ENCODE measurements at places on chromosomes 3 and 15. TPM values are rescaled to one million over a fixed set of nuclear protein-coding genes. Genes with fewer than 3 reads are reported as not detected.

DNA sequence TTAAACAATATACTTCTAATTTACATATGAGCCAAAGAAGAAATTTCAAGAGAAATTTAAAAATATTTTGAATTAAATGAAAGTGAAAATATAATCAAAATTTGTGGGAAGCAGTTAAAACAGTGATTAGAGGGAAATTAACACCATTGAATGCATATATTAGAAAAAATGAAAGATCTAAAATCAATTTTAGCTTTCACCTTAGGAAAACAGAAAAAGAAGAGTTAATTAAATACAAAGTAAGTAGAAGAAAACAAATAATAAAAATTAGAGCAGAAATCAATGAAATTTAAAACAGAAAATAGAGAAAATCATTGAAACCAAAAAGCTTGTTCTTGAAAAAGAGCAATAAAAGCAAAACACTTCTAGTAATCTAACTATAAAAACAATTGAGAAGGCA, 38.6 kb upstream of the AP3B2 start:
- H3K4me1 ChIP-seq = peaks cover 29% of the 10 kb centered on the region
- peaks cover 7% of the 10 kb centered on the region for H3K36me3 ChIP-seq
- DNase-seq = no peak
- H3K4me3 ChIP-seq = no peak overlapping the region

GRCh38 chr3:56131974-56132590, 336.2 kb downstream of the ERC2 start:
- no peak overlapping the region for H3K4me3 ChIP-seq
- H3K36me3 ChIP-seq = no peaks in the 10 kb centered on the region
- no peaks in the 10 kb centered on the region for H3K4me1 ChIP-seq
- H3K27me3 ChIP-seq = no peaks in the 10 kb centered on the region
- no peak for DNase-seq

GRCh38 chr15:56390739-56391267, 25.6 kb downstream of the TEX9 start:
- H3K4me3 ChIP-seq = no peak overlapping the region
- no peaks in the 10 kb centered on the region for H3K27me3 ChIP-seq
- no peaks in the 10 kb centered on the region for H3K4me1 ChIP-seq
- H3K36me3 ChIP-seq = 0 out of 2 replicates have a peak, but pooled peaks cover 3% of the 10 kb centered on the region

GRCh38 chr3:151393941-151394340, 9.4 kb upstream of the P2RY12 start:
- H3K4me1 ChIP-seq = peaks cover 71% of the 10 kb centered on the region
- no peak overlapping the region for H3K4me3 ChIP-seq
- no peaks in the 10 kb centered on the region for H3K27me3 ChIP-seq
- no peak for DNase-seq
- peak overlapping the region; percentile 44 for H3K27ac ChIP-seq
- H3K36me3 ChIP-seq = no peaks in the 10 kb centered on the region

GRCh38 chr3:49606427-49606826, 52.1 kb downstream of the BSN start:
- no peaks in the 10 kb centered on the region for H3K4me1 ChIP-seq
- no peak overlapping the region for H3K4me3 ChIP-seq
- no peaks in the 10 kb centered on the region for H3K36me3 ChIP-seq
- H3K27me3 ChIP-seq = no peaks in the 10 kb centered on the region
- no peak overlapping the region for H3K27ac ChIP-seq

DNA sequence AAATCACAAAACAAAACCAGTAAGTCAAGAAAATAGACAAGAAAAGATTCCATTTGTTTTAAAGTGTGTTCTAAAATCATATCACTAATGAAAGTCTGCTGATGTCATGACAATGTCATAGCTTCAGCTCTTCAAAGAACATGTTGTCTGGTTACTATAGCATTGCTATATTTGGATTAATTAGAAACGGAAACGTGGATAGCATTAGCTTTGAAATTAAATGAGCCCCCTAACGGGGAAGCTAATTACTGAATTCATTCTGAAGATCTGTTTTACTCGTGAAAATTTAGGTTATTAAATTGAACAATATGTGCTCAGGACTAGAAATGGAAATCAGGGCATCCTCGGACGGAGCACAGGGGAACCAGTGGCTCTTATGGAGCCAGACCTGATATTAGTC, 316.7 kb upstream of the AGTR1 start:
- H3K4me3 ChIP-seq = no peak overlapping the region
- no peaks in the 10 kb centered on the region for H3K36me3 ChIP-seq
- no peak overlapping the region for H3K27ac ChIP-seq
- no peak for DNase-seq
- H3K4me1 ChIP-seq = no peaks in the 10 kb centered on the region

- no peak overlapping the region for H3K4me3 ChIP-seq
- no peaks in the 10 kb centered on the region for H3K27me3 ChIP-seq
- no peaks in the 10 kb centered on the region for H3K36me3 ChIP-seq
- no peaks in the 10 kb centered on the region for H3K4me1 ChIP-seq
Observed at GRCh38 chr3:76941376-76941775, 98.5 kb upstream of the ROBO2 start.

GRCh38 chr3:75978686-75979085, 193.3 kb upstream of the ZNF717 start:
- no peak overlapping the region for H3K27ac ChIP-seq
- H3K36me3 ChIP-seq = no peaks in the 10 kb centered on the region
- DNase-seq = no peak
- no peaks in the 10 kb centered on the region for H3K27me3 ChIP-seq
- H3K4me1 ChIP-seq = no peaks in the 10 kb centered on the region

DNA sequence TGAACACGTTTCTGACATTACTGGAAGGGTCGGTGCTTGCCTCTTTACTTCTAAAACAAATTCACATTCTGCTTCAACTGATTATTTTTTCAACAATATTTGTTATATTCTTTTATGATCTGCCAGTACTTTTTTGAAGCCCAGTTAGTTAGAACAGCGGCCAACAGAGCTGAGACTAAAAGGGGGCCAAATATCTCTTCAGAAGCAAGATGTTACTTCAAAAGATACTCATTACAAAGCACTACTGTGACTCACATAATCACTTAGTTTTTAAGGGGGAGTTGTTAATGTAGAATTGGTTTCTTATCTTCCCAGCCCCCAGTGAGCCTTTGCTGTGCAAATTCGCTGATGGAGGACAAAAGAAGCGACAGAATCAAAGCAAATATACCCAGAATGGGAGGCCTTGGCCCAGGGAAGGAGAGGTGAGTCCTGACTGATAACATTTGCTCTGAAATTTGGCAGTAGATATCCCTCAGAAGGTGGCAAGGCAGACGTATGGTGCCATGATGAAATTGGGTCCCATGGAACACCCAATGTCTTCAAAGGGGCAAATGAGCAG, 587.8 kb downstream of the RBMS3 start:
- no peaks in the 10 kb centered on the region for H3K27me3 ChIP-seq
- H3K36me3 ChIP-seq = no peaks in the 10 kb centered on the region
- DNase-seq = no peak
- H3K4me1 ChIP-seq = no peaks in the 10 kb centered on the region

DNA sequence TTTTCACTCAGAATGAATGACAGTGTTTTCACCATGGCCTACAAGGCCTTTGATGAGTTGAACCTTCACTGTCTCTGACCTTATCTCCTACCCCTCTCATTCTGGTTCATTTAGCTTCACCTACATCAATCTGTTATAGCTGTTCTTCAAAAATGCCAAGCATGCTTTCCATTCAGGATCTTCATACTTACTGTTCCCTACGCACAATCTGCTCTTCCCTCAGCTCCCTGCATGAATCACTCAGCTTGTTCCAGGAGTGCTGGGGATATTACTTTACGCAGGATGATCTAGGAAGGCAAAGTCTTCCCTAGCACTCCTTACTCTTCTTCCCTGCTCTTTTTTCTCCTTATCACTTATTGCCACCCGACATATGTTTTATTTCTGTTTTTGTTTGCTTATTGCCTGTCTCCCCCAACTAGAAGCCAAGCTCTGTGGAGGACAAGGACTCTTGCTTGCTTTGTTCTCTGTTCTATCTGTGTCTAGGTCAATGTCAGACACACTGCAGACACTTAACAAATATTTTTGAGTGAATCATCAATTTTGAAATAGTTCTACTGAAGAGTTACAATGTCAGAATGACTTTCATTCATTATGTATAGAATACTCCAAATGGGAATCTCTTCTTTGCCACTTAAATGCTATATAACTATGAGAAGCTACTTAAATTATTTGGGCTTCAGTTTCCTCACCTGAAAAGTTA, 238.3 kb upstream of the FEZF2 start:
- H3K27me3 ChIP-seq = no peaks in the 10 kb centered on the region
- H3K27ac ChIP-seq = no peak overlapping the region
- H3K36me3 ChIP-seq = no peaks in the 10 kb centered on the region
- no peak overlapping the region for H3K4me3 ChIP-seq

GRCh38 chr3:116899253-116899652, 189.7 kb downstream of the TUSC7 start:
- no peaks in the 10 kb centered on the region for H3K36me3 ChIP-seq
- no peaks in the 10 kb centered on the region for H3K4me1 ChIP-seq
- DNase-seq = no peak
- no peaks in the 10 kb centered on the region for H3K27me3 ChIP-seq

GRCh38 chr3:1082108-1082507, 10.7 kb upstream of the CNTN6 start:
- no peaks in the 10 kb centered on the region for H3K4me1 ChIP-seq
- no peak overlapping the region for H3K4me3 ChIP-seq
- peak; percentile 64 for DNase-seq

- no peaks in the 10 kb centered on the region for H3K27me3 ChIP-seq
- H3K4me1 ChIP-seq = no peaks in the 10 kb centered on the region
- no peaks in the 10 kb centered on the region for H3K36me3 ChIP-seq
- H3K4me3 ChIP-seq = no peak overlapping the region
- DNase-seq = no peak
Observed at GRCh38 chr3:181558870-181559269, 152.9 kb upstream of the SOX2 start.

DNA sequence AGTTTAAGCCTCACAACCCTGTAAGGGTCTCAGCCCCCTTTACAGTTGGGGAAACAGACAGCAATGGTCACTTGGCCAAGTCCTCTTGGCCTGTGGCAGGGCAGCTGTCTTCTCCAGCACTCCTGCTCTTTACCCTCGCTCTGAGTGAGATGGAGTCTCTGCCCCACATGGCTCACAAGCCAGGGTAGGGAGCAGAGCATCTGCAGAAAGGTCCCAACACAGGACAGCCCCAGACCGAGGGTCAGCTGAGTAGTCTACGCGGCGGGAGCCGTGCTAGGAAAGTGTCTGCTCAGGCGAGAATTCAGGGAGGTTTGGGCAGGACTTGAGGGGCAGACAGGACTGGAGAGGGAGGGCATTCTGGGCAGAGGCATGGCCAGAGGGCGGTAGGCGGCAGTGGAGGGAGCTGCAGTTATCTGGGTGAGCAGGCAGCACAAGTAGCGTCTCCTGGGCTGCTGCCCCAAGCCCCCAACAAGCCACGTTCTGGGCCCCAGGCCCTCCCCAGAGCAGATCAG, 18.3 kb upstream of the LAMP3 start:
- H3K27ac ChIP-seq = no peak overlapping the region
- H3K4me1 ChIP-seq = peaks cover 78% of the 10 kb centered on the region
- no peak for DNase-seq
- no peaks in the 10 kb centered on the region for H3K36me3 ChIP-seq

DNA sequence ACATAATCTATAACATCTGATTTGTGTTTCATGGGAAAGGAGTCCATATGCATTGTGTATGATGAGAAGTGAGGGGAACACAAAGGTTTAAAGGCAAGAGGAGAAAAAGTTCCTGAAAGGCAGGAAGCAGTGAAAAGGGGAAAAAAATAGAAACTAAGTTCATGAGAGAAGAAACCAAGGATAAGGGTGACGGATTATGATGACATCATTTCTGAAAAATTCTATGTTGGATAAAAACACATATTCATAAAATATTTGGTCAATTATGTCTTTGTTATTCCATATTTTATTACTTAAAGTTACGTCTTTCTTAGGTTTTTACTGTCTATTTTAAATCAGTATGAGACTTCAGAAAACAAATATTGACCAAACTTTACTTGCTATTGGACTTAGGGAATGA, 48.6 kb upstream of the CP start:
- H3K4me3 ChIP-seq = no peak overlapping the region
- no peaks in the 10 kb centered on the region for H3K27me3 ChIP-seq
- peaks cover 13% of the 10 kb centered on the region for H3K4me1 ChIP-seq
- no peaks in the 10 kb centered on the region for H3K36me3 ChIP-seq
- DNase-seq = no peak

GRCh38 chr3:55013145-55013925, 85.5 kb upstream of the LRTM1 start:
- H3K36me3 ChIP-seq = no peaks in the 10 kb centered on the region
- DNase-seq = no peak
- H3K27ac ChIP-seq = no peak overlapping the region
- no peak overlapping the region for H3K4me3 ChIP-seq

- peak overlapping the region; percentile 53 for H3K27ac ChIP-seq
- H3K36me3 ChIP-seq = peaks cover 18% of the 10 kb centered on the region
- no peak for DNase-seq
- no peak overlapping the region for H3K4me3 ChIP-seq
- no peaks in the 10 kb centered on the region for H3K27me3 ChIP-seq
Observed at GRCh38 chr3:179608931-179609720, 4.5 kb downstream of the NDUFB5 start.

- no peak overlapping the region for H3K27ac ChIP-seq
- H3K4me3 ChIP-seq = no peak overlapping the region
- H3K27me3 ChIP-seq = no peaks in the 10 kb centered on the region
- DNase-seq = no peak
- H3K36me3 ChIP-seq = peaks cover 26% of the 10 kb centered on the region
Observed at GRCh38 chr3:149816986-149817385, 4.0 kb downstream of the RNF13 start.

GRCh38 chr3:150611666-150612065, 8.5 kb downstream of the SELENOT start:
- no peak overlapping the region for H3K4me3 ChIP-seq
- H3K27me3 ChIP-seq = no peaks in the 10 kb centered on the region
- no peak overlapping the region for H3K27ac ChIP-seq
- DNase-seq = no peak
- peaks cover 38% of the 10 kb centered on the region for H3K4me1 ChIP-seq
- H3K36me3 ChIP-seq = peaks cover 63% of the 10 kb centered on the region

The THAP10 gene
- total RNA-seq = not detected

The DUOXA2 gene
- total RNA-seq = not detected

The TMEM158 gene
- not detected for total RNA-seq

The POPDC2 gene
- 1.0 TPM for total RNA-seq

The IDH2 gene
- 156 TPM for total RNA-seq

The CAND2 gene
- total RNA-seq = 21.6 TPM

The MAGEL2 gene
- not detected for total RNA-seq

The CEMIP gene
- not detected for total RNA-seq

The SPTBN5 gene
- 0.11 TPM for total RNA-seq

The GABRB3 gene
- total RNA-seq = not detected
